ENCODE measurements at places on chromosomes 12 and 14.

GRCh38 chr12:66594688-66595087, 84.2 kb downstream of the GRIP1 start:
- H3K36me3 ChIP-seq: no peaks in the 10 kb centered on the region
- no peaks in the 10 kb centered on the region for H3K27me3 ChIP-seq
- DNase-seq: no peak
- no peak overlapping the region for H3K27ac ChIP-seq

- no peaks in the 10 kb centered on the region for H3K36me3 ChIP-seq
- no peaks in the 10 kb centered on the region for H3K27me3 ChIP-seq
- peak; percentile 45 for DNase-seq
- H3K4me3 ChIP-seq: no peak overlapping the region
Observed at GRCh38 chr12:120668868-120669840, 17.8 kb upstream of the MLEC start.

GRCh38 chr12:538731-539539, 79.2 kb downstream of the B4GALNT3 start:
- peaks cover 13% of the 10 kb centered on the region for H3K4me1 ChIP-seq
- no peak overlapping the region for H3K4me3 ChIP-seq
- peak; percentile 78 for DNase-seq
- no peak overlapping the region for H3K27ac ChIP-seq
- H3K36me3 ChIP-seq: no peaks in the 10 kb centered on the region

DNA sequence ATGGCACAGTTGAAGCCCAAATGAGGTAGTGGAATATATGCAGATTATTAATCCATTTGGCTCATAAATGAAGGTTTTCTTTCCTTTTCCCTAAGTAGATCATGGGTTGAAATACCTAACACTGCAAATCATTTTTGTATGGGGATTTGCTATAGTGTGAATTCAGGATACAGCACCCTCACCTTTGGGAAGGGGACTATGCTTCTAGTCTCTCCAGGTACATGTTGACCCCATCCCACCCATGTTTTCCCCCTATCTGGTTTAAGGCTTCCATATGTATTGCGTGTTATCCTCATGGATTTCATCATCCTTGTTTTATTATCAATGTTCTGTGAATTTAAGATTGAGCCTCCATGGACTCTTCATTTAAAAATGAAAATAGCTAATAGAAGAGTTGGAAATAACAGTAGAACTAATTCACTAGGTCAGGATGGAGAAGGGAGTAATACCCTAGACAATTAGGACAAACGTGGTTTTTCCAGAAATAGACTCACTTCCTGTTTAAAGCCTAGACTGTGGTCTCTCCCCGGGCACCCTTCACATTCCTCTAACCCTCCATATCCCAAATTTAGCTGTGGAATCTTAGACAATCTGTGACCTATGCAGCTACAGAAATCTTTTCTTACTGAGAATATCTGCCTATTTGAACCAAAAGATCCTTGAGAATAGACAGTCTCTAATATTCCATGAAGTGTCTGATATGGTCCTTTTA, 56.5 kb downstream of the DAD1 start:
- DNase-seq: no peak
- H3K27ac ChIP-seq: no peak overlapping the region
- no peaks in the 10 kb centered on the region for H3K27me3 ChIP-seq

DNA sequence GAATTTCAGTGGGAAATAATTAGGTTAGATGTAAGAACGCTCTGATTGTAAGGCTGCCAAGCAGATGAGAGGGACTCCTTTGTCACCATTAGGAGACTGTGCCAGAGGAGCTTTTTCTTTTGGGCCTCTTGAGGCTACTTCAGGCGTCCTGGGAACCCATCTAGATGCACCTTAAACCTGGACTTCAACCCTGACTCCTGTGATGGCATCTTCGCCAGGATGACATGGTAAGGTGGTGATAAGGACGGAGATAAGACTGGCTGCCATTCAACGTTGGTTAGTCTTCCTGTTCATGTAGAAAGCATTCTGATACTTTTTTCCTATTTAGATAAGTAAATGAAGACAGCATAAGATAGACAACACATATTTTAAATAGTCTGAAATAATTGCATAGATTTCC, 36.3 kb downstream of the STK38L start:
- peaks cover 9% of the 10 kb centered on the region for H3K4me1 ChIP-seq
- no peaks in the 10 kb centered on the region for H3K36me3 ChIP-seq
- H3K27ac ChIP-seq: no peak overlapping the region

GRCh38 chr12:62856454-62856853, 78.5 kb downstream of the PPM1H start:
- no peak overlapping the region for H3K4me3 ChIP-seq
- H3K27ac ChIP-seq: no peak overlapping the region
- peaks cover 11% of the 10 kb centered on the region for H3K4me1 ChIP-seq
- no peaks in the 10 kb centered on the region for H3K36me3 ChIP-seq
- DNase-seq: no peak

DNA sequence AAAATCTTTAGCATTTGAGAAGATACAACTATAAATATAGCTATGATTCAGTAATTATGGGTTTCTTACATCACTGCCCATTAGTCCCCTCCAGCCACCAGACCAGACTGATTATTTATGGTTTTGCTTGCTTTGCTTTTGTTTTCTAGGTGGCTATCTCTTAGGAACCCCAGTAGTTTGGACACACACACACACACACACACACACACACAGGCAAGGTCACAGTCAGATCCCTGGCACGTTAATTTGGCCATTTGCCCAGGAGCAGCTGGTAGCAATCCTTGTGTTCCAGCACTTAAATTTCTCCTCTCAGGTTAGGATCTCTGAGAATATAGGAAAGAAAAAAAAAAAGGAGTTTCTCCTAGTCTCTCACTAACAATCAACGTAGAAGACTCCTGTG, 90.2 kb upstream of the RESF1 start:
- no peaks in the 10 kb centered on the region for H3K27me3 ChIP-seq
- H3K27ac ChIP-seq: no peak overlapping the region
- H3K4me3 ChIP-seq: no peak overlapping the region
- H3K4me1 ChIP-seq: peaks cover 8% of the 10 kb centered on the region
- DNase-seq: no peak
- no peaks in the 10 kb centered on the region for H3K36me3 ChIP-seq
